Effector CD8-positive, alpha-beta T cell (primary cell): ENCODE measurements at places on chromosomes 1 and 21.

- no peak for DNase-seq
These were observed 114.7 kb downstream of the PCNX2 start for GRCh38 chr1:233180641-233181364.

DNA sequence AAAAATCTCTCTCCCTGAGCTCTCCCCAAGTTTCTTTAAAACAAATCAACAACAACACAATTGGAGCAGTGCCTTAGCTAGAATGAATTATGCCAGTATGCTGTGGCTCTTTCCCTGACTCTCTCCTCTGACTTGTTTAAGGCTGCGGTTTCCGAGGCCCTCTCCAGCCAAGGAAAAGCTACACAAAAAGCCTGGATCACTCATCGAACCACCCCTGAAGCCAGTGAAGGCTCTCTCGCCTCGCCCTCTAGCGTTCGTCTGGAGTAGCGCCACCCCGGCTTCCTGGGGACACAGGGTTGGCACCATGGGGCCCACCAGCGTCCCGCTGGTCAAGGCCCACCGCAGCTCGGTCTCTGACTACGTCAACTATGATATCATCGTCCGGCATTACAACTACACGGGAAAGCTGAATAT is 1.9 kb downstream of the S1PR1 start:
- DNase-seq = peak; percentile 76

DNA sequence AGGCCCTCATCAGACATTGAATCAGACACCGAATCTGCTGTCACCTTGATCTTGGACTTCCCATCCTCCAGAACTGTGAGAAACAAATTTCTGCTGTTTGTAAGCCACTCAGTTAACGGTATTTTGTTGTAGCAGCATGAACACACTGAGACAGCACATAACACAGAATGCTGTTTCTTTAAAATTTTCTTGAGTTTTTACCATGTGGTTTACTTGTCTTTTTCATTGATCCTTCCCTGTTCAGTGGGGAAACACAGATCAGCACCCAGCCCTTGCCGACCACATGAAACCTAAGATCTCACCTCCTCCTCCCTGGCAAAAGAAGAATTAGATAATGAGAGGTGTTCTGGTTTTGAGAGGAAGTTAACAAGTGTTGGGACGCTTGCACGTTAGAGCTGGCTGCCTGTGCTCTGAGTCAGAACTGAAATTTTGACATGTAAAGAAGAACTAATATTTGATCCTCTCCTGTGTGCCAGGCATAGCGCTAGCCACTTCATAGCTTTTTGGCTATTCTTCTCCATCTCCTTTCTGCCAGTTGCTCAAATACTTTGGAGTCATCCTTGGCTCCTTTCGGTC is 179.6 kb downstream of the DHRS3 start:
- no peak for DNase-seq

DNA sequence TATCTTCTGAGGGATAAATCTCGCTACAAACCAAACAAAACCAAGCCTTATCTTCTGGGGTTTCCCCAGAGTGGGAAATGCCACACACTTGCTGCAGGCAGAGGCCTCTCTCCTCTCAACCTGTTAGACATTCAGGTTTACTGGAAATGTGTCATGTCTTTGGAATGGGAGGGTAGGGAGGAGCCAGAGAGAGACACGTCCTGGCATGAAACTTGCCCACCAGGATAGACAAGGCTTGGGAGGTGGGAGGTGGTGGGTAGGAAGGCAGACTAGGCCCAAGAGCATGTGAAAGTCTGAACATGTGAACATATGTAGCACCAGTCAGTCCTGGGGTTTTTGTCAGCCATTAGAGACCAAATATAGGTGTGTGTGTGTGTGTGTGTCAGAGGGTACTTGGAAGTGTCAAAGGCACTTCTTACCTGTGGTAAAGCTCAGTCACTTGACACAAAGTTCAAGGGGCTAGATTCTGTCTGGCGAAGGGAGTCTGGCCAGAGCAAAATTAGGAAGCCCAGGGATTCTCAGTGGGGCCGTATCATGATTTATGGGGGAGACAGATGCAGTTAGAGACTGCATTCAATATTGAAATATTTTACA is 32.4 kb upstream of the PIGC start:
- DNase-seq = no peak

DNA sequence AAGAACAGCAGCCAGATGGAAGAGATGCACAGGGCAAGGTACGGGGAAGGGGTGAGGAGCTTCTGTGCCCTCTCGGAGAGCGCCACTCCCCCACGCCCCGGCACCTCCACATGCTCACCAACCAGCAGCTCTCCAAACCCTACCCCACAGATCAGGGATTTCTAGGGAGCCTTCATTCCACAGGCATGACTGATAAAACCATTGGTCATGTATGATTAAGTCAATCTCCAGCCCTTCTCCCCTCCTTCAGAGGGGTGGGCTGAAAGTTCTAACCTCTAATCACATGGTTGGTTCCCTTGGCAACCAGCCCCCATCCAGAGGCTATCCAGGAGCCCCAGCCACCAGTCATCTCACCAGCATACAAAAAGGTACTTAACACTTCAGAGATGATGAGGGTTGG is 144.7 kb downstream of the TGFBR3 start:
- no peak for DNase-seq
